ENCODE measurements at places on chromosomes 7 and 10.

- no peak for DNase-seq
These were observed 330.0 kb upstream of the MKI67 start for GRCh38 chr10:128456271-128456670.

GRCh38 chr10:78584266-78584665 is 484.5 kb upstream of the ZMIZ1 start:
- DNase-seq = no peak

- no peak for DNase-seq
These were observed 1073.4 kb downstream of the LRMDA start for GRCh38 chr10:76504823-76505222.

GRCh38 chr10:429696-430095 is 259.8 kb downstream of the DIP2C start:
- no peak for DNase-seq

- no peak for DNase-seq
These were observed 59.0 kb upstream of the ITGB1 start for GRCh38 chr10:33016988-33017387.

- peak; percentile 8 for DNase-seq
These were observed 91.2 kb downstream of the GTF2IRD1 start for GRCh38 chr7:74544706-74545469.

GRCh38 chr10:125029584-125030242 is 87.8 kb downstream of the ZRANB1 start:
- no peak for DNase-seq

- DNase-seq = no peak
These were observed 96.5 kb upstream of the INSYN2A start for GRCh38 chr10:127292888-127293287.

DNA sequence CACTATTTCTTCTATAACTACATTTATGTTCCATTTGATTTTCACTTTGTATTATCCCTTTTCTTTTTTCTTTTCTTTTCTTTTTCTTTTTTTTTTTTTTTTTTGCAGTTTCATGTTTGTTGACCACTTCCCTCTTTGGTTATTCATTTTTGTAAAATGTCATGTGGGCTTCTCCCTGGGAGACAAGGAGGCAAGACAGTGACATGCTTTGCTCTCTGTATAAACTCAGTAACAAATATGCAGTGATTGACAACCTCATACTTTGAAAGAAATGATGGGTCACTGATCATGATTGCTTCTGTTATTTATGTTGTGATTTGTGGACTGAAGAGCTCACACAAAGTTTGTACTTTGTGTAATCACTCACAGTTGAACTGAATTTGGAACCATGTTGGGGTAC is 90.2 kb upstream of the ABI1 start:
- no peak for DNase-seq

DNA sequence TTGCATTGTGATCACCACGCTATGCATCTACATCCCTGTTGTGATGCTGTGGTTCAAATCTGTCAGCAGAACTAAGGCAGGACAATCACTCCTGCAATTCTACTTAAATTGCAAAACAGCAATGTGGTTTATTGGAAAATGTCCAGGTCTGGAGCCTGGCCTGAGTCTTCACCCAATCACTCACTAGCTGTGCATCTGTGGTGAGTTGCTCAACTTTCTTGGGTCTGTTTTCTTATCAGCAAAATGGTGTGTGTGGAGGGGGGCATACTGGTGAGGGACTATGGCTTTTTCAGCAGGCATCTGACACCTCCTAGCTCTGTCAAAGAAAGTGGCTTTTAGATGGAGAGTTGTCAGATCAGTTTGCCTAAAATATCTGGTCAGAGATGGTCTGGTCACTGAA is 108.3 kb upstream of the FEZF1 start:
- no peak for DNase-seq

- DNase-seq = no peak
These were observed 805.6 kb downstream of the NRG3 start for GRCh38 chr10:82680608-82681007.

GRCh38 chr7:125567686-125568085 is 638.1 kb upstream of the POT1 start:
- no peak for DNase-seq

DNA sequence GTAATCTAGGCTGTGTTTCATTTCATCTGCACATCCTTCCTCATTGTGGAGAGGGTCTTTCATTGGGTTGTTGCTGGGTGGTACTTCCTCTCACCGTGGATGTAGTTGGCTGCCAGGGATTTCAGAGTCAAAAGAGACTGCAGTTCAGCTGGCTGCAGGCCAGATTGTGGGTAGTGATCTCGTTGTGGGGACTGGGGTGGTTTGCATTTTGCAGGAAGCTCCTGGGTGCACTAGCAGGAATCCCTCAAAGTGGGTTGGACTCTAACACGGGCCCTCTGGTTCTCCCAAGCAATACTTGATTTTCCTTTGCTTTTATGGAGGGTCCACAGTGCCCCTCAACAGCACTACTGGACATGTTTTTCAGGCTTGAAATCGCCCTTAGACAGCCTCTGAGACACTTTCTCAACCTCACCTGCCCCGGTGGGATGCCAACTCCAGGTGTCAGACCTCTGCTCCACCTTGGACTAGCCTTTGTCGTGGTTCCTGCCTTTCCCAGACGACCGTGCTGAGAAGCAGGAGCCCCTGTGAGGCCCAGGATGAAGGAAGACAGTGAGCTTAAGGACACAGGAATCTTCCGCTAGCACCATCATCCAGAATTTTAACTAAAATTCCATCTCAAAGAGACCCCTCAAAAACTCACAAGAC is 23.9 kb upstream of the ZNF273 start:
- no peak for DNase-seq

DNA sequence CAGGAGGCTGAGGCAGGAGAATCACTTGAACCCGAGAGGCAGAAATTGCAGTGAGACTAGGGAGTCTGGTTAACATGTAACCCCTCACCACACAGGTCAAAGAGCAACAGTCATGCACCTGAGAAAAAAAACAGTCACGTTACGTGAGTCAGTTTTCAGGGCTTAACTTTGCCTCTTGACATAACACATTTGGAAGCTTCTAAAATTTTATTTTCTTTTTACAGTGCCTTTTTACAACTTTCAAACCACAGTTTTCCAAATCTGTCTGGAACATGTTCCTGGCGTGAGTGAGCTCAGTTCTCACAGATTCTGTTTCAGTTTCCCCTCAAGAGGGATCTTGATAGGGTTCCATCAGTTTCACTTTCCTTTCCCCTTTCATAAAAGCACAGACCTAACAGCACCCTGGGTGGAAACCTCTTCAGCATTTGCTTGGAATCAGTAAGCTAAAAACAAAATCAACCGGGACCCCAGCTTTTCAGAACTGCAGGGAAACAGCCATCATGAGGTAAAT is 4.4 kb downstream of the IFIT3 start:
- DNase-seq = peak; percentile 64

GRCh38 chr10:60944910-60945297 is 919 bp upstream of the RHOBTB1 start:
- DNase-seq = no peak

GRCh38 chr10:32161586-32161985 is 105.4 kb upstream of the KIF5B start:
- no peak for DNase-seq

- DNase-seq = no peak
These were observed 32.2 kb downstream of the MAD1L1 start for GRCh38 chr7:2200584-2200980.

- no peak for DNase-seq
These were observed 142.0 kb downstream of the SRPK2 start for GRCh38 chr7:105246679-105247078.

DNA sequence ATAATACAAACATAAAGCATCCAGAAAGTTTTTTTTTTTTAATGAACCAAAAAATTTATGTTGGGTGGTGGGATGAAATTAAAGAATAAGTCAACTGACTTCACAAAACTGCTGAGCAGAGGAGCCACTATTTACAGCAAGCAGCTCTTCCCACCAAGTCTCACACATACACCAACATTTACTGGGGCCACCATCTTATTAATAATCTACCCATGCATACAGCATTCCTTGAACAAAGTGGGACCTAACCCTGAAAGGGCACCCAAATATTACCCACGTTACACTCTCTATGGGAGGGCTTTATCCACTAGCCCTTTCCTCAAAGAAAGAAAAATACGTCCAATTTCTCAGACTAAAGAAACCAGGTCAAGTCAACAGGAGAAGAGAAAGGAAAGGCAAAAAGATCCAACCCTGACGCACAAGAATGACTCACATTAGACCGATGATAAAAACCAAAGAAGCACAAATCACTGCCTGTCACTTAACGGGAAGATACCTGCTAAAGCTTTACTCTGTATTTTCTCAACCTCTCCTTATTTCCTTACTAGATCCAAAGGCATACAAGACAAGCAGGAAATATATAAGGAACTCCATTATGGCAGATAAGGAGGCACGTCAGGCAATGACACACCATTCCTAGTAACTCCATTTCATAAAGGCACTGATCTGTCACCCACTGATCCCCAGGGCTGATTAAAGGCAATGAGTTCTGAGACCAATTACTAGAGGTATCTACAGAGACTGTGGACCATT is 141.8 kb upstream of the ASAH2 start:
- DNase-seq = no peak

DNA sequence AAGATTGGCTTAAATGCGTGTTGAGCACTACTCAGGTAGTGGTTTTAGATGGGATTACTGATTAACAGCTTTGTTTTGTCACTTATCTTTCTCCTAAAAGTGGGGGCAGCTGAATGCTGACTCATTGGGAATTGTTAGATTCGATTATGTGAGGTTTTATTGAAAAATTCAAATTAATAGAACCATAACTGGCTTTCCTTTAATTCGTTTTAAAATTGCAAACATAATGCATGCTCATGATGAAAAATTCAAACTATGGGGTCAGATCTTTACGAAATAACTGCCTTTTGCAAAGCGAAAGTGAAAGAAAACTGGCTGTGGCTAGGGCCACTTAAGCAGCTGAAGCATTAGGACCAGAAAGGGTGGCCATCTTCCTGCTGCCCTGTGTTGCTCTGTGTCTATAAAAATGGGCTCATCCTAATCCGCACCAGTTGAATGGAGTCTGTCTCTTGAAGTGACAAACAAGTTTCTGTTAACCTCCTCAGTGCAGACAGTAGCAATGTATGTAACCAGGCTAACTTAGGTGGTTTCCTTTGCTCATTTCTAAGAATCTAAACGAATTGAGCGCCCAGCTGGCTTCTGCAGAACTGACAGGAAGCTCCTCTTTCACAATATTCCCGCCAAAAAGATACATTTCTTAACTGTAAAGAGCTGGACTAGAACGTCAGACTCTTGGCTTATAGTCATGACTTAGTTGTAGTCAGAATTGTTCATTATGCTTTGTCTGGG is 27.8 kb downstream of the DENND10 start:
- DNase-seq = peak; percentile 82

- no peak for DNase-seq
These were observed 33.3 kb upstream of the ORC5 start for GRCh38 chr7:104241135-104241534.

DNA sequence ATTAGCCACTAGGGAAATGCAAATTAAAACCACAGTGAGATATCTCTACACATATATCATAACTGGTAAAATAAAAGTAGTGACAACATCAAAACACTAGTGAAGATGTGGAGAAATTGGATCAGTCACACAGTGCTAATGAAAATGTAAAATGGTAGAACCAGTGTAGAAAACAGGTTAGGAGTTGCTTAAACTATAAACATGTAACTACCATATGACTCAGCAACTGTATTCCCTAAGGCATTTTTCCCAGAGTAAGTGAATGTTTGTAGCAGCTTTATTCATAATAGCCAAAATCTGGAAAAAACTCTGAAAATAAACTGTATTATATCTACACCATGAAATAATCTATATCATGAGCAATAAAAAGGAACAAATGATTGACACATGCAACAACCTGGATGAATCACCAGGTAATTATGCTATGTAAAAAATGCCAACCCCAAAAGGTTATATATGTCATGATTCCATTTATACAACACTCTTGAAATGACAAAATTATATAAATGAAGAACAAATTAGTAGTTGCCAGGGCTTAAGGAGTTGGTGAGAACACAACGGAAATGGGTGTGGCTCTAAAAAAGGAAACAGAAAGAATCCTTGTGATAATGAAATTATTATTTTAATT is 22.8 kb downstream of the SLC25A40 start:
- DNase-seq = no peak

- DNase-seq = no peak
These were observed 24.4 kb downstream of the SLC26A4 start for GRCh38 chr7:107684947-107685463.

DNA sequence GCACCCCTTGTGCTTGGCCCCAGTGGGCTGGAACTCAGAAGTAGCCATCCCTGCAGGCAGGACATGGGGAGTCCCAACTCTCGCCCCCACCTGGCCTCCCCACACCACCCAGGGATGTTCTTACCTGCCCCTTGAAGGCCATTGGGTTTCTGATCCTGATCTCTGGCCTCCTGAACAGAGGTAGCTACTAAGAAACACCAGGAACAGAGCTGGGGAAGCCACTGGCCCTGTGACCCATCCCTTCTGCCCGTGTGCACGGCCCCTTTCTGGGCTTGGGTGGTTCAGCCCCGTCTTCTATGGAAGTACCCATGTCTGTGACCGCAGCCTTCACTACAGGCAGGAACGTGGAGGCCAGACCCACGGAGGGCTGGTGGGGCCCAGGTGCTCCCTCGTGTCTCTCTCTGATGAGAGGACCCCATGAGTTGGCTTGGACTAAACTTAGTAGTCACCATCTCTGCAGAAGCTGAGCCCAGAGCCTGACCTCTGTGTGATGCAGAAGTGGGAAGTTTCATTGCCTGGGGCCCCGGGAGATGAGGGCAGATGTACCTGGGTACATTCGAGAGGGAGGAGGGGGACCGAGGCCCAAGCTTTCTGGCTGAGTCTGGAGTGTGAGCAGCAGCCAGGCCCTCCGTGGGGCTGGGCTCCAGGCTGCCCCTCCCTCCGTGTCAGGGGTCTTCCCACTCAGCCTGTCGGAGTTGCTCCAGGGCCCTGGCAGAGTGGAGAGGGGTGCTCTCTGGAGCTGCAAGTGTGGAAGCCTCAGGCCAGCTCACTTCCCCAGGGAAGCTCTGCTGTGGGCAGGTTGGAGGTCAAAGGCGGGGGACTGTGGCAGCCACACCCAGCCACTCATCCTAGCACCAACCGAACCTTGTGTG is 81.0 kb downstream of the MKI67 start:
- no peak for DNase-seq

DNA sequence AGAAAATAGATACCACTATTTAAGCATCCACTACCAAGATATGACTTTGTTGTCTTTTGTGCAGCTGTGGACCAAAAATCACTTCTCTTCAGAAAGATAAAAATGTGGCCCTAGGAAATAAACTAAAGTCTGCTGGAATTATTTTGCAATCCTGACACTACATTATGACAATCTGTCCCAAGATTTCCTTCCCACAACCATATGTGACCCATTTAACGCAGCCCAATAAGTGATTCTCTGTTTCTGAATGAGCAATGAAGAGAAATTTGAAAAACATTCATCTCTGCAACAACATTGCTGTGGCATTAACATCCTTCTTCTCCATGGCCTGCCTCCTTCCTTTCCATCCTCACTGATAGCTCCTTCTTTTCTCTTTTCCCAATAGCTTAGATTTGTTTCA is 212.0 kb downstream of the TSPAN12 start:
- no peak for DNase-seq

GRCh38 chr7:100022621-100023020 is 7.2 kb downstream of the ZKSCAN1 start:
- DNase-seq = no peak

Data from CD4-positive, alpha-beta T cell treated with Interleukin-2 at 100 ng/mL for 4 hours (primary cell).